NCI-H526 treated with DMSO at 0.1 percent for 48 hours (cell line): ENCODE measurements at places on chromosomes 2 and 18.

- DNase-seq, result peak; percentile 49
These were observed 147.0 kb upstream of the KLHL14 start for GRCh38 chr18:32919799-32920198.

DNA sequence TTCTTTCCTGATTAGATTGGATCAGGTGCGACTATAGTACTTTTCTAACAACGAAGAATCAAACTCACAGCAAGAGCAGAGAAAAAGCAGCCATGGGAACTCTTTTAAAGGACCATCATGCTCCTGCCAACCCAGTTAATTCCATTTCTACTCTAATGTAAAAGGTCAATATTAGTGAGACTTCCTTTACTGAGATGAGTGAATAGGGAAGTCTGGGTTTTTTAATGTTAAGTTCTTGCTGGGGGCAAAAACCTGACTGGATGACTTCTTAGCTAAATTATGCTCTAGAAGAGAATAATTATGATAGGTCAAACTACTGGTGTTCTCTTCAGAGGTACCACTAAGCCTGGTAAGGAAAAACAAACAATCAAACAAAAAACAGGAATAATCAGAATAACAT, 8.4 kb downstream of the SRBD1 start:
- DNase-seq, result no peak

DNA sequence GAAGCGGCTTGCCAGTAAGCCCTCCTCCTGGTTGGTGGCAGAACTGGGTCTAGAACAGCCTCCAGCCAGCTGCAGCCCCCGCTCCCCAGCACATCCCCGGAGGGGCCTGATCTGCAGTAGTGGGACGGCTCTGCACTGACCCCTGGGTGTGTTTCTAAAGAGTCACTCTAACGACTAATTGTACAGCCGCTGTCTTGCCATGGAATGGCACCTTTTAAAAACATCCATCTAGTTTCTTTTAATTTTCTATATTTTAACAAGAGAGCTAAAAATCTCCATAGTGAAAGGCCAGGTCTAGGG, 82.0 kb downstream of the MTCL1 start:
- no peak for DNase-seq

- no peak for DNase-seq
These were observed 51.0 kb upstream of the CNGA3 start for GRCh38 chr2:98295275-98295674.

GRCh38 chr18:59606193-59607077, 90.8 kb downstream of the CCBE1 start:
- no peak for DNase-seq

DNA sequence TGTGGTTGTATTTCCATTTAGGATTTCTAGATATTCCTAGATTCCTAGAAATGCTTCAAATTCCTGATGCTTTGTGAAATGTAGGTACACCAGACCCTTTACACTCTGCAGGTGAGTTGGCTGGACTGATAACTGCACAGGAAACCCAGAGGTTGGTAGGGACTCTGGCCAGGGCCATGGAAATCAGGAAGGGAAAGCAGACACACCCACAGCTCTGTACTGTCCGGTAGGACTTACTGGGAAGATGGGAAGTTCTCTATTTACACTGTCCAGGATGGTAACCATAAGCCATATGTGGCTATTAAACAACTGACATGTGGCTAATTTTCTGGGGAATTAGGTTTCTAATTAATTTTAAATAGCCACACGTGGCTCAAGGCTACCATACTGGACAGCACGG, 31.4 kb downstream of the NEMP2 start:
- DNase-seq, result no peak

GRCh38 chr2:127091886-127092285, 15.1 kb downstream of the BIN1 start:
- no peak for DNase-seq

- no peak for DNase-seq
These were observed 18.6 kb upstream of the PDE1A start for GRCh38 chr2:182445391-182445965.

DNA sequence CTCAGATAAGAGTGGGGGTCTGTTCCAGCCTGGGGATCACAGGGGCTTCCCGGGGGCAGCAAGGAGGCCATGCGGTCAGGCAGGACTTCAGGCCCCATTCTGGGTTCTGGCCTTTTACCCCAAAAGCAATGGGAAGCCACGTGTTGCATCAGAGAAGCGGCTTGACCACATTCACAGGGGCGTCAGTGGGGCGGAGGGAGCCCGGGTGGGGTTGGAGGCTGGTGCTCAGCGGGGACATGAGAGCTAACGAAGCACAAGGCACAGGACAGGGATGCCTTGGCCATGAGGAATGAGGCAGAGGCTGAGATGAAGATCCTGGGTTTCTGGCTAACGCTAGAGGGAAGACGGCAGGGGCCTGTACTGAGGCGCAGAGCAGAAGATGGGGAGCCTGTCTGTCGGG, 6.1 kb downstream of the HJURP start:
- DNase-seq, result no peak

GRCh38 chr18:13615432-13615861, 110.9 kb downstream of the FAM210A start:
- no peak for DNase-seq

DNA sequence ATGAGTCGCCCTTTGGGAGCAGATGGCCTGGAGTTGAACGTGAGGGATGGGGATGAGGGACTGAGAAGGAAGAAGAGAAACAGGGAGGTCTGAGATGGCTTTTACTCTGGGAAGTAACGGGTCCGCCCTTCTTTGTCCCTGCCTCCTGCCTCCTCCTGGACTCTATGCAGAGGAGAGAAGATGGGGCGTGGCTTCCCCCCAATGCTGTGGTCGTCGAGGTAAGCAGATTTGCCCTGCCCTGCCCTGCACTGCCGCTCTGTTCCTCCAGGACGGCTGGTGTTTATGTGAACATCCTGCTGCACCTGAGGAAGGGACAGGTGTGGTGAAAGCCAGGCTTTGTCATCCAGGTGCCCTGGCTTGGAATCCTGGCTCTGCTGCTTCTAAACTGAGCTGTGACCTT, 13.5 kb upstream of the NTSR2 start:
- DNase-seq, result no peak

DNA sequence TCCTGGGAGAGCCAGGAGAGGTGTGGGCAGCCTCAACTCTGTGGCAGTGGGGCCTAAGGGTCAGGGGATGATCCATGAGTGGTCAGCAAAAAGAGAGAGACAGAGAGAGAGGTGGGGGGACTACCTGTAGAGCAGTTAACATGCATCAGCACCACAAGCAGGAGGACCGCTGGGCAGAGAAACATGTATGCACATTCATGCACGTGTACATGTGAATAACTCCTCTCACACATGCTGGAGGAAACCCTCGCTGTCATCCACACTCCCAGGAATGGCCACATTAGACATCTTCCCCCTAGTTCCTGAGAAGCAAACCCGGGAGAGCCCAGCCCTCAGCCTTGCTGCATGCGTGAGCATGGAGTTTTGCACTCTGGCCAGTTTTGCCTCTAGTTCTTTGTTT, 166.1 kb downstream of the SMAD7 start:
- DNase-seq, result no peak

DNA sequence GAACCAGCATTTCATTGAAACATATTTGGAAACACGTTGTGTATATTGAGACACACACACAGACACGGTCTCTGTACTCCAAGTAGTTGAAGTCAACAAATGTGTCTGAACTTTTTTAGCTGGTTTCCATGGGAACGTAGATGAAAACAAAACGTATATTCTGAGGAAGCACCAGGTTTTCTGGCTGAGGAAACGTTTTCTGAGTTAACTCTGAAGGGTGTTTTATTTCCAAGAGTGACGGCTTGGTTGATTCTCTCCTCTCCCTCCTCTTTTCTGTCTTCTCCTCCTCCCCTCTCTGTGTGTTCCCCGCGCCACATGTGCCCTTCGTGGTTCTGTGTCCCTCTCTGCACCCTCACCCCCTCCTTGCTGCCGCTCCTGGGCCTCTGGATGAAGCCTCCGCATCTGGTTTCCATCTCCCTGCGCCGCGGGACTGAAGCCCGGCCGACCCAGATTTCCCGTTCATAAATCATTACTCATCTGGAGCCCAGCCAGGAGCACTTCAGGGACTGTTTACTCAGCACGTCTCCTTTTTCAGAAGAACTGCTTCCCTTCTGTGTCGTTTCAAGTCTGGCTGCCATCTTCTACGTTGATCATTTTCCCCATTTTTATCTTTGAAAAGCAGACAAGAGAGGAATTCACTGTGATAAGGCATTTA, 122.7 kb downstream of the COL6A3 start:
- DNase-seq, result peak; percentile 22

- no peak for DNase-seq
These were observed 102.9 kb downstream of the MRO start for GRCh38 chr18:50716902-50717301.

- no peak for DNase-seq
These were observed 72.3 kb downstream of the FMNL2 start for GRCh38 chr2:152407204-152407721.
